ENCODE measurements at places on chromosomes 6 and 20.

DNA sequence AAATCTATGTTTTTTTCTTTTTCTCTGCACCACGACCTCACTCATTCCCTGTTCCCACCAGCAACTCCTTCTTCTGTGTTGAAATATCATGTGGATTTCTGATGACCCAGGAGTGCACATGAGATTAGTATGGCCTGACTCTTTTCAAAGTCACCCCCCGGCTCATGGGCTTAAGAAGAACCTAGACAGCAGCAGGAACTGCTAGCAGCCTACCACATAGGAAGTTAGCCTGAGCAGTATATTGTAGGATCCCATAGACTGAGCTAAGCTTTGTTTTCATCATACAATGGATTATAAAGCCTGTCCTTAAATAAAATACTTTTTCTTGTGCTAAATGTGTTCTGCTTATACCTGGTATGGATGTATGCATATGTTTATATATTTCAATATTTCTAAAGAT lies 6.7 kb downstream of the KLHL32 start:
- DNase-seq, result no peak

DNA sequence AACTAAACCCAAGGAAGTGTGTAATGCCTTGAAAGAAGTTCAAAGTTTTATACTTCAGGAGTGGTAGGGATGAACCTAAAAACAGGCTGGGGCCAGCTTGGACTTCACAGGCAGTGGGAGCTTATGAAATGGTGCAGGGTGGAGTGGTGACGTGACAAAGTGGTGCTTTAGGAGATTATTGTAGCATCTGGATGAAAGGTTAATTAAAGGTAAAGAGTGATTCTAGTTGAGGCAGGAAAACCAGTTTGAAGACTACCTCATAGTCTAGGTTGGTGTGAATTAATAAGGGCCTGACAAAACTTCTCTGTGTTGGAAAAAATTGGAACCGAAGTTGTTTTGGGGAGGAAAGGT lies 30.5 kb upstream of the GMDS start:
- DNase-seq, result no peak

- no peak for DNase-seq
These were observed 515.1 kb downstream of the FRK start for GRCh38 chr6:115545672-115545986.

GRCh38 chr6:52352239-52353018 lies 9.5 kb upstream of the PAQR8 start:
- DNase-seq, result no peak

DNA sequence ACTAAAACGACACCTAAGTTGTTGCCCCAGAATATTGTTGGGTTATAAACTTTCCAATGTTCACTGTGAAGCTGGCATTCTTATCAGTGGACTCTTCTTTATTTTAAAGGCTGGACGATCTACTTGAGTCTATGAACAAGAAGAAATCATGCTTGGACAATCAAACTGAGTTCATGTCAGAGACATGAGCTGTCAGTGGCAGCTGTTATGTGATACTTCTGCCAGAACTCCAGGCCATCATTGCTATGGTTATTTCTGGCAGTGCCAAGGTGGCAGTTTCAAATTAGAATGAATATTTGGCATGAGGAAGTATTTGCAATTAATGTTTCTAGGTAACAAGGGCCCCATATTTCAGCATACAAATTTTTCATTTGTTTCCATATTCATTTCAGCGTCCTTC lies 417.3 kb downstream of the LMBRD1 start:
- peak; percentile 12 for DNase-seq

GRCh38 chr20:41110930-41111577 lies 26.3 kb upstream of the PLCG1 start:
- DNase-seq, result no peak

DNA sequence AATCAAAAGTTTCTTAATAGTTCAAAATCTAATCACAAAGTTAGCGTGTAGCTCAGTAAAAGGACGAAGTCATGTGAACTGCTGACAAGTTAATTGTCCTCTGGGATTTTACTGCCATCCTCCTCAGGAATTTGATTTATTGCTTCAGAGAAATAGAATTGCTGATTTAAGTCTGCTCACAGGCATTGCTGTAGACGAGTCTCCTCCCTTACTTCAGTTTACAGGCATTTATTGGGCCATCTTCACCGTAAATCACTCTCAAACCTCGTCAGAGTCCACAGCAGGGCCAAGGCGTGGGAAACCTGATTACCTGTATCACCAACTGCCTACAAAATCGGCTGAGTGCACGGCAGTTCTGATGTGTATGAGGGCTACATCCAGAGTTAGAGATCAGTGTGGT lies 119.1 kb upstream of the PDE10A start:
- no peak for DNase-seq

DNA sequence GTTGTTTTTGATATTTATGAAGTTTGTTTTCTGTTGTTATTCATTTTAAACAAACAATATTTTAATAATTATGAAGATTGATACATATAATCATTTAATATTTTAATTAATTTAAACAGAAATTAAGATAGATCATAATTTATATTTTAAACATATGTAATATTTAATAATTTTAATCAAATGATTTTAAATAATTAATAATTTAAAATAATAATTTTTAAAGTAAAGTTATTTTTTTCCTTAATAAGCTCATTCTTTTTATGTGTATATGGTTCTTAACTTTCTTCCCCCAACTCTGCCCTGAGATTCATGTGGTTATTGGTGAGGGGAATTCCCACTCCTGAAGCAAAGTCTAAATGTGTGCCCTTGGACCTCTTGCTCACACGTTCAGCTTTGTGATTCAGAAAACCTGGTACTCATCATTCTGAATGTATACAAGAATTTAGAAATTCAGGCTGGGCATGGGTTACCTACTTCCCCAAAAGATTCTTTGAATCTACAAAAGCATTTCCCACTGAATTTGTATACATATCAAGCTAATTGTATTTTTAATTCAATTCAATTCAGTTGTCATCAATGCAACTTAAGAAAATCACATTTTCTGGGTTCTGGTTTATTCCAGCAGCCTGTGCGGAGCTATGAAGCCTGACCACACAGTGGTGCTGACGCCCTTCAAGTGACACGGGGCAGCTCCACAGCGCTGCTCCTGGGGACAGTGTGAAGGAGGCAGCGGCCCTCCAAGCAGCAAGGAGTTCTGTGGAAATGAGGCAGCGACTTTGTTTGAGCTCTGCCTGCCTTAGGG lies 168.9 kb upstream of the UST start:
- DNase-seq, result no peak

GRCh38 chr6:108712946-108713345 lies 135.3 kb upstream of the ARMC2 start:
- no peak for DNase-seq

DNA sequence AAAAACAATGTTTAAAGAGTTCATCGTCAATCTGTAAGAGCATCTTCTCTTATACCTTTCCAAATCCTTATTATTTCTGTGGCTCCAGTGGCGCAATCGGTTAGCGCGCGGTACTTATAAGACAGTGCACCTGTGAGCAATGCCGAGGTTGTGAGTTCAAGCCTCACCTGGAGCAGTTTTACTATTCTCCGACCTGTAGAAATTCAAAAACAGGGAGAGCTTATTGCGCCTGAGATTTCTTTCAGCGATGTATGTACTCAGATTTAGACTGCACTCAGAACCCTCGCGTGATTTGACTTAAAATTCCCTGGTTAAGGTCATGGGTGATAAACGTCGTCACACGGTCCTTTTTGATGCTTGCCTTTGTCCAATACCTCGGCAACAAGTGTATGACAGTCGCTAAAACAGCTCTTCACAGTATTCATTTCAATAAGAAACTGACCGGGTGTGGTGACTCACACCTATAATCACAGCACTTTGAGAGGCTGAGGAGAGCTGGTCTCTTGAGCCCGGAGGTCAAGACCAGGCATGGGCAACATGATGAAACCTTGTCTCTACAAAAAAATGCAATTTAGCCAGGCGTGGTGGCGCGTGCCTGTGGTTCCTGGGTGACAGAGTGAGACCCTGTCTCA lies 11.9 kb downstream of the GPX5 start:
- DNase-seq, result no peak

GRCh38 chr20:13703265-13703664 lies 64.5 kb upstream of the TASP1 start:
- no peak for DNase-seq

- no peak for DNase-seq
These were observed 476.7 kb upstream of the EPHA7 start for GRCh38 chr6:93896081-93896480.

- no peak for DNase-seq
These were observed 20.2 kb upstream of the RALGAPA2 start for GRCh38 chr20:20732641-20733040.

DNA sequence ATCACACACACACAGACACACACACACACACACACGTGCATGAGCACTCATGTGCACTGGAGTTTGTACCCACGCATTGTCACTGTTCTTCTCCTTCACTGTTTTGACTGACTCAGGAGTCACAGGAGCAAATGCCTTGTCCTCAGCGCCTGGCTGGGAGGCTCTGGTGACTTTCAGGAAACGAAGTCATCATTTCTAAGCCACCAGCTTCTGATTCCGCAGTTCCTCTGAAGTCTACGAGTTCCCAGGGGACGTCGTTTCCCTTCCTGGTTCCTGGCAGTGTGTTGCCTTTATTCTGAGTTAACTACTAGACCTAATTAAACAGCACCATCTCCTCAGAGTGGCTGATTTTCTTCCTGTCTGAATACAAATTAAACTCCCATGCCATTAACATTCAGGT lies 82.2 kb upstream of the PMEPA1 start:
- no peak for DNase-seq

GRCh38 chr6:67896476-67896875 lies 738.6 kb upstream of the ADGRB3 start:
- no peak for DNase-seq

GRCh38 chr6:57267586-57268293 lies 45.6 kb upstream of the RAB23 start:
- DNase-seq, result no peak

- no peak for DNase-seq
These were observed 60.6 kb downstream of the TOX2 start for GRCh38 chr20:43975096-43975768.

DNA sequence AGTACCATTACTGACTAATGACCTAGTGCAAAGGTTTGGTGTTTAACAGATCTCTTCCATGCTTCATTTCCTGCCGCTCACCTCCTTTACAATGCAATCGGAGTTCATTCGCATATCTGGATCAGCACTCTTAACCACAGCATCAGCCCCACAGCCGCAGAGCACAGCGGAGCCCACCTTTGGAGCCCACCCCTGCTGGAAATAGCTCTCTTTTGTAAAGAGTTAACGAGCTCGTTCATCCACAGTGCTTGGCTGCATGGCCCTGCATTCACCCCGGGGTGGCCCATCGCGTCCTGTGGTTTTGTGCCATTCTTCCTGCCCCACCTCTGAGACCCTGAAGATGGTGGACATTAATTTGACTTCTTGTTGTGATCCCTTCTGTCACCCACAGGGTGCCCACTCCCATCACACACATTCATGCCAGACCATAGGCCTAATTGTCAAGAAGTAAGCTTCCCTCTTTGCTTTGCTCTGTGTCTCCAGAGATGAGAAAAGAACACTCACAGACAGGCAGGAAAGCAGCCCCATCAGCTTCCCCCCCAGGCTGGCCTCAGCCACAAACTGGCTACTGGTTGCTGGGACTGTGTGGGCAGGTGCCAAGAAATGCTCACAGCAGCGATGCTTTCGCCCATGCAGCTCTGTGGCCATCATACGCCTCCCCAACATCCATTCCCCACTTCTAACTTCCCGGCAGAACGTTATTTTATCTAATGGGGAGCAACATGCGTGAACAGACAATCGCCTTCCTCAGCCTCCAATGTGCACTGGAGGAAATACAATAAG lies 167.0 kb downstream of the LRFN2 start:
- DNase-seq, result no peak

DNA sequence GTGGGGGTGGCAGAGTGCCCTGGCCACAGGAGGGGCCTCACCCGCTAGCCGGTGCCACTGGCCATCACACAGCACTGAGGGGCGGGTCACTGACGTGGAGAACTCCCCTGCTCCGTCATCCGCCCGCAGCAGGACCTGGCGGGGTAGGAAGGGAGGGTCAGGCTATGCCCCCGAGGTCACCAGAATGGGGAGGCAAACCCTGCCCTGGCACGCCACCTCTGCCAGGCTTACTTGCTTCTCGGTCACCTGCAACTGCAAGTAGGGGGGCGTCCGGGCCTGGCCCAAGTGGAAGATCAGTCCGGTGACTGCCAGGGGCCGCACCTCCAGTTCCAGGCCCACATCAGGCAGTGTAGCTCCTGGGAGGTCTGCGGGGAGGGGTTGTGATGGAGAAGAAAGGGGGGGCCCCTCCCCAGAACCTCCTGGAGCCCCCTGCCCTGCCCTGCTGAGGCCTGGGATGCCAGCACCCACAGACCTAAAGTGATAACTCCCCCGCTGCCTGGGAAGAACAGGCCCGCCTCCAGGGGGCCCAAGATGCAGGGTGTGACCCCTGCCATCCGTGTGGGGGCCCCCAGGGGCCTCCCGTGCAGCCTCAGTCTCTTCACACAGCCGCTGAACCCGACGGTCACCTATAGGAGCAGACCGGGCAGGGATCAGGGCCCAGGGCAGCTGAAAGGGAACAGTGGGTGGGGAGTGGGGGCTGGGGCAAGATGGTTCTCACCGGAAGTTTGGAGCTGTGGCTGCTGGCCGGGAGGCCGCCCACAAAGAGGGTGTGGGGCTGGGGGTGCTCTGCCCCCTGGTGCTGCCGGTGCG lies 7.4 kb downstream of the ADRM1 start:
- DNase-seq, result no peak

GRCh38 chr20:611843-612185 lies 1.7 kb upstream of the TCF15 start:
- DNase-seq, result no peak

DNA sequence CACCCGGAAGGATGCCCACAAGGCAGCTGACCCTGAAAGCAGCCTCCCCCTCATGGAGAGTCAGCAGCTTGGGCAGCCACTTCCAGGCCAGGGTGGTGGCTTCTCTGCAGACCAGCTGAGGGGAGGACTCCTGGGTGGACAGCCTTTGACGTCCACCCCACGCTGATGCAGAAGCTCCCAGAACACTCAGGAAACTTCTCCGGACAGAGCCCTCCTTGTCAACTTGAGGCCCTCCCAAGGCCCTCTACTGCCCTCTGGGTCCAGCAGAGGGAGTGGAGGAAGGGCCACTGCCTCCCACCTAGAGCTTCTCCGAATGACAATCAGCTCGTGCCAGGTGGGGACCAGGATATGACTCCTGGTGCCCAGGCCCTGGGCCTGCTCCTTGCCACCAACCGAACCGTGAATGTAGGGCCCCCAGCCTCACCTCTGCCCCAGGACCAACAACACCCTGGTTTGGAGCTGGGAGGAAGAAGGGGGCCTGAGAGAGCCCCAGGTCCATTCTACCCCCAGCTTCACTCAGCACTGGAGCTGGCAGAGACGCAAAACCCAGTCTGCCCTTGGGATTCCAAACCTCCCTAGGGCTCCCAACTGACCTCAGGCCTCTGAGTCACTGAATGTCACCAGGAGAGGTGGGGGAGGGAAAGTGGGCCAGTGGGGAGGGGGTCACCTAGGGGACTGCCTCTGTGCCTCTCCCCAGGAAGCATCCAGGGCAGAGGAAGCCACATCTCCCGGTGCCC lies 10.9 kb upstream of the SLC22A7 start:
- no peak for DNase-seq
